ENCODE measurements at places on chromosomes 6 and 20. TPM values are rescaled to one million over a fixed set of nuclear protein-coding genes. Genes with fewer than 3 reads are reported as not detected.

- H3K27me3 ChIP-seq, result no peaks in the 10 kb centered on the region
- H3K27ac ChIP-seq, result no peak overlapping the region
- no peaks in the 10 kb centered on the region for H3K36me3 ChIP-seq
Observed at GRCh38 chr6:121157906-121158305, 176.4 kb downstream of the TBC1D32 start.

The CDS2 gene
- total RNA-seq, result 47.1 TPM

- H3K4me1 ChIP-seq, result peaks cover 2% of the 10 kb centered on the region
- no peaks in the 10 kb centered on the region for H3K36me3 ChIP-seq
- DNase-seq, result no peak
- H3K4me3 ChIP-seq, result no peak overlapping the region
- peaks cover 58% of the 10 kb centered on the region for H3K27me3 ChIP-seq
- no peak overlapping the region for H3K27ac ChIP-seq
Observed at GRCh38 chr6:150008588-150008987, 16.7 kb downstream of the RAET1L start.

- H3K4me3 ChIP-seq, result no peak overlapping the region
- no peaks in the 10 kb centered on the region for H3K4me1 ChIP-seq
- H3K27ac ChIP-seq, result no peak overlapping the region
- peaks cover 20% of the 10 kb centered on the region for H3K27me3 ChIP-seq
Observed at GRCh38 chr6:132648828-132649227, 10.2 kb downstream of the TAAR1 start.

- H3K27ac ChIP-seq, result no peak overlapping the region
- peaks cover 17% of the 10 kb centered on the region for H3K36me3 ChIP-seq
Observed at GRCh38 chr6:158037021-158037420, 55.4 kb downstream of the SYNJ2 start.

- H3K27me3 ChIP-seq, result no peaks in the 10 kb centered on the region
- H3K4me3 ChIP-seq, result no peak overlapping the region
- H3K27ac ChIP-seq, result no peak overlapping the region
- DNase-seq, result no peak
- no peaks in the 10 kb centered on the region for H3K4me1 ChIP-seq
Observed at GRCh38 chr6:103819509-103819908, 1040.2 kb downstream of the HACE1 start.

The GSTA1 gene
- 0.18 TPM for total RNA-seq

- no peaks in the 10 kb centered on the region for H3K27me3 ChIP-seq
- H3K4me3 ChIP-seq, result no peak overlapping the region
- no peaks in the 10 kb centered on the region for H3K4me1 ChIP-seq
- no peak overlapping the region for H3K27ac ChIP-seq
- DNase-seq, result no peak
Observed at GRCh38 chr6:68695838-68696237, 60.8 kb downstream of the ADGRB3 start.

The EBF4 gene
- total RNA-seq, result under 0.01 TPM

DNA sequence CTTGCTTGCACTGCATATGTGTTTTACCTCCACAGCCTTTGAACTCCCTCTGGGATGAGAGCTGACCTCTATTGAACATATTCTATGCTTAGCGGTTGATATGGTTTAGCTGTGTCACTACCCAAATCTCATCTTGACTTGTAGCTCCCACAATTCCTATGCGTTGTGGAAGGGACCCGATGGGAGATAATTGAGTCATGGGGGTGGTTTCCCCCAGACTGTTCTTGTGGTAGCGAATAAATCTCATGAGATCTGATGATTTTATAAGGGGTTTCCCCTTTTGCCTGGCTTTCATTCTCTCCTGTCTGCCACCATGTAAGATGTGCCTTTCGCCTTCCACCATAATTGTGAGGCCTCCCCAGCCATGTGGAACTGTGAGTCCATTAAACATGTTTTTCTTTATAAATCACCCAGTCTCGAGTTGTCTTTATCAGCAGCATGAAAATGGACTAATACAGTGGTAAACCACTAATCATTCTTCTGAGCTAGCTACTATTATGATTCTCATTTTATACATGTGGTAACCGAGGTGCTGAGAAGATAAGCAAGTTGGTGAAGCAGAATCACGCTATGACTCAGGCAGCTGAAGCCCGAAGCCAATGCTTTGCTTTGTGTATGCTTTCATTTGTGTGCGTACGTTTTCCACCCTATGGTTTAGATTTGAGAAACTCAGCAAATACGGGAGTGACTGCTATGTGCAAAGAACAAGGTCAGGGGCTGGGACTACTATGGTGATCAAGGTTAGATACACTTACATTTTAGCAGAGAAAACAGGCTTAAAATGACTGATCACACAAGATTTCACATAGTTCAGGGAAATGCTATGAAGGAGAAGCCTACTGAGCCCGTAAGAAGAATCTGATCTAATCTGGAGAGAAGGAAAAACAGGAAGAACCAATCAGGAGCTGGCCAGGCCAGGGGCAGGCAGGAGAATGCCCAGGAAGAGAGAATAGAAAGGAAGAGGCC, 363.5 kb downstream of the ESR1 start:
- H3K4me3 ChIP-seq, result no peak overlapping the region
- no peak overlapping the region for H3K27ac ChIP-seq
- peak; percentile 75 for DNase-seq
- H3K27me3 ChIP-seq, result no peaks in the 10 kb centered on the region

The ME1 gene
- total RNA-seq, result 32.2 TPM

DNA sequence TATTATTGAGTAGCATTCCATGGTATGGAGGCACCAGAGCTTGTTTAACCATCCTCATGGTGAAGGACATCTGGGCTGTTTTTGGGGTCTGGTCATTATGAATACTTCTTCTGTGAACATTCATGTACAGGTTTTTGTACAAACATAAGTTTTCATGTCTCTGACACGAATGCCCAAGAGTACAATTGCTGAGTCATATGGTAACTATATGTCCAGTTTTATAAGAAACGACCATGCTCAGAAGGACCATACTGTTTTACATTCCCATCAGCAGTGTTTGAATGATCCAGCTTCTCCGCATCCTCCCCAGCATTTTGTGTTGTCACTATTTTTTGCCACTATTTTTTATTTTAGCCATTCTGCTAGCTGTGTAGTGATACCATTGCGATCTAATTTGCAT, 188.6 kb downstream of the KHDC1L start:
- H3K27me3 ChIP-seq, result no peaks in the 10 kb centered on the region
- H3K27ac ChIP-seq, result no peak overlapping the region
- H3K36me3 ChIP-seq, result no peaks in the 10 kb centered on the region
- no peak overlapping the region for H3K4me3 ChIP-seq
- no peak for DNase-seq
- peaks cover 1% of the 10 kb centered on the region for H3K4me1 ChIP-seq

The DTNBP1 gene
- 4.7 TPM for total RNA-seq

The PGK2 gene
- total RNA-seq, result not detected

The DCDC2 gene
- not detected for total RNA-seq

The RNF144B gene
- total RNA-seq, result 2.8 TPM

GRCh38 chr20:36859282-36859555, 16.7 kb upstream of the TLDC2 start:
- H3K36me3 ChIP-seq, result peaks cover 8% of the 10 kb centered on the region
- no peak for DNase-seq
- H3K4me1 ChIP-seq, result peaks cover 58% of the 10 kb centered on the region
- no peak overlapping the region for H3K4me3 ChIP-seq

The BEND6 gene
- 10.6 TPM for total RNA-seq

GRCh38 chr6:99590728-99591672, 15.6 kb upstream of the PRDM13 start:
- no peak overlapping the region for H3K4me3 ChIP-seq
- H3K27me3 ChIP-seq, result peaks cover 71% of the 10 kb centered on the region
- DNase-seq, result no peak
- H3K36me3 ChIP-seq, result no peaks in the 10 kb centered on the region
- H3K4me1 ChIP-seq, result no peaks in the 10 kb centered on the region
- H3K27ac ChIP-seq, result no peak overlapping the region

The RFX6 gene
- not detected for total RNA-seq

DNA sequence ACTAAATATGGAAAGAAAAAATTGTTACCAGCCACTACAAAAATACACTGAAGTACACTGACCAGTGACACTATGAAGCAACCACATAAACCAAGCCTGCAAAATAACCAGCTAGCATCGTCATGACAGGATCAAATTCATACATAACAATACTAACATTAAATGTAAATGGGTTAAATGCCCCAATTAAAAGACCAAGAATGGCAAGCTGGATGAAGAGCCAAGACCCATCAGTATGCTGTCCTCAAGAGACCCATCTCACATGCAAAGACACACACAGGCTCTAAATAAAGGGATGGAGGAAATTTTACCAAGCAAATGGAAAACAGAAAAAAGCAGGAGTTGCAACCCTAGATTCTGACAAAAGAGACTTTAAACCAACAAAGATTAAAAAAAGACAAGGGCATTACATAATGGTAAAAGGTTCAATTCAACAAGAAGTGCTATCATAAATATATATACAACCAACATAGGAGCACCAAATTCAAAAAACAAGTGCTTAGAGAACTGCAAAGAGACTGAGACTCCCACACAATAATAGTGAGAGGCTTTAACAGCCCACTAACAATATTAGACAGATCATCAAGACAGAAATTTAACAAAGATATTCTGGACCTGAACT, 104.8 kb downstream of the HACE1 start:
- no peak overlapping the region for H3K27ac ChIP-seq
- no peak for DNase-seq
- no peaks in the 10 kb centered on the region for H3K27me3 ChIP-seq
- no peaks in the 10 kb centered on the region for H3K4me1 ChIP-seq
- H3K4me3 ChIP-seq, result no peak overlapping the region
- H3K36me3 ChIP-seq, result peaks cover 8% of the 10 kb centered on the region

- peak overlapping the region; percentile 100 for H3K27ac ChIP-seq
- DNase-seq, result peak; percentile 99
- H3K4me1 ChIP-seq, result peaks cover 16% of the 10 kb centered on the region
Observed at GRCh38 chr6:22880686-22881433, 311.5 kb downstream of the HDGFL1 start.

DNA sequence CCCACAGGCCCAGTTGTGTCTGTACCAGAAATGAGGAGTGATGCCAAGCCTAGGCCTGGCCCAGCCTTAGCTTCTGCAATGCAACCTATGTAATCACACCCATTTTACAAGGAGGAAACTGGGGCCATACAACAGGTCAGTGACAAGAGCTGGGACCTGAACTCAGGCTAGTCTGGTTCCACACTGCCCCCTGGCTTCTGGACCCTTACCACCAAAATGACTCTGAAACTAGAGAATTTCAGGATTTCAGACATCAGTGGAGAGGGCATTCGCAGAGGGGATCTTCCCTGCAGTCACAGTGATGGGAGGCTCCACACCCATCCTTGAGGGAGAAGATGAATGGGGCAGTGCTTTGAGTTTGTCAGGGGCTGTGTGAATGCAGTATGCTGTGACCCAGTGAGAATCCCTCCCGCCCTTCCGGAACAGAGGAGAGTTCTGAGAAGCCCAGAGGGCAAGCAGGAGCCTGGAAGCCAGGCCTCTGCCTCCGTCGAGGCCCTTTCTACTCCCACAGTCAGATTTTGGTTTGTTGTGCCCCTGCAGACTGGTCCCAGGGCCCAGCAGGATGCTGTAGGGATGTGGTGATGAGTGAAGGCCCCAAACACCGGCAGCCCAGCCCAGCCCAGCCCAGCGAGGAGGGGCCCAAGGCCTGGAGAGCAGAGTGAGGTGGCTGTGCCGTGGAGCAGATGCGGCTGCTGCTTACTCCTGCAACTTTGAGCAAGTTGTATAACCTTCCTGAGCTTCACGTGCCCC, 48.1 kb upstream of the MYL9 start:
- peaks cover 34% of the 10 kb centered on the region for H3K4me1 ChIP-seq
- no peak overlapping the region for H3K27ac ChIP-seq
- DNase-seq, result no peak
- no peak overlapping the region for H3K4me3 ChIP-seq

- no peaks in the 10 kb centered on the region for H3K4me1 ChIP-seq
- H3K4me3 ChIP-seq, result no peak overlapping the region
- H3K27ac ChIP-seq, result no peak overlapping the region
Observed at GRCh38 chr6:51028276-51028675, 209.6 kb downstream of the TFAP2B start.

The CAGE1 gene
- total RNA-seq, result not detected

The C6orf58 gene
- not detected for total RNA-seq

- H3K27ac ChIP-seq, result no peak overlapping the region
- peak; percentile 78 for DNase-seq
- H3K36me3 ChIP-seq, result no peaks in the 10 kb centered on the region
- peaks cover 23% of the 10 kb centered on the region for H3K4me1 ChIP-seq
- H3K4me3 ChIP-seq, result no peak overlapping the region
- no peaks in the 10 kb centered on the region for H3K27me3 ChIP-seq
Observed at GRCh38 chr6:154932515-154933027, 62.5 kb upstream of the TIAM2 start.

DNA sequence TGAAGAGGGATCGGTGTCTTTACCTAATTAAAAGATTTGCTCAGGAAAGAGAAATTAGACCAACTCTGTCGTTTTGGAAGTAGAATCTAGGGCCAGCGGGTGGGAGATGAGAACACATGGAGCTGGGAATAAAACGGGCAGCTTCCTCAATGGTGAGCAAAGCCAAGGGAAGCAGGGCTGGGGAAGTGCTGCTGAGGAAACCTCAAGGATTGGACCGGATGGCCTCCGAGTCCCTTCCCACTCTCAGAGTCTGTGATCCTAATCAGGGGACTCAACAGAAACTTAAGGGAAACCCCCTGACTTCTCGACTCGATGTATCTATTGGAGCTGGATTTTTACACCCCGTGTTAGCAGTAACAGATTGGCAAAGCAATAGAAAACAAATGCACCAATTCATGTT, 10.8 kb downstream of the GCNT2 start:
- no peaks in the 10 kb centered on the region for H3K36me3 ChIP-seq
- no peaks in the 10 kb centered on the region for H3K27me3 ChIP-seq
- H3K4me1 ChIP-seq, result no peaks in the 10 kb centered on the region
- DNase-seq, result no peak

DNA sequence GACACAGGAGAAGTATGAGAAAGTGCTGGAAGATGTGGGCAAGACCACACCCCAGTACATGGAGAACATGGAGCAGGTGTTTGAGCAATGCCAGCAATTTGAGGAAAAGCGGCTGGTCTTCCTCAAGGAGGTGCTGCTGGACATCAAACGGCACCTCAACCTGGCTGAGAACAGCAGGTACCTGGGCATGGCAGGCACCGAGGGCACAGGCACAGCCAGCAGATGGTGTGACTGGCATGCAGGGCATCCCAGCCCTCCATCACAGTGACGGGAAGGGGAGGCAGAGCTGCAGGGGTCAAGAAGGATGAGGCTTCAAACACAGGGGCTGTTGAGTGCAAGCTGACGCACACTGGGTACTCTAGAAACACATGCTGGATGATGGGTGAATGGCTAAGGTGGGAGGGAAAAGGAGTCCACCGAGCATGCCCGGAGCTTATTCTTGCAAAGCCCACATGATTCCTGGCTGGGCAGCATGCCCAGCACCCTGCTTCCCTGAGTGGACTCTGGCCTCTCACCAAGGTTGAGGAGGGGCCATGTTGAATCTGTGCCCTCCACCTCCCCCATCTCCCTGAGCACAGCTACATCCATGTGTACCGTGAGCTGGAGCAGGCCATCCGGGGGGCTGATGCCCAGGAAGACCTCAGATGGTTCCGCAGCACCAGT, 26.3 kb downstream of the SPDEF start:
- no peaks in the 10 kb centered on the region for H3K36me3 ChIP-seq
- peaks cover 4% of the 10 kb centered on the region for H3K4me1 ChIP-seq
- DNase-seq, result no peak
- H3K27ac ChIP-seq, result no peak overlapping the region
- no peak overlapping the region for H3K4me3 ChIP-seq
- peaks cover 18% of the 10 kb centered on the region for H3K27me3 ChIP-seq

The PLEKHG1 gene
- total RNA-seq, result 0.28 TPM

The DEFB132 gene
- not detected for total RNA-seq

GRCh38 chr6:116369540-116369939, 1.2 kb upstream of the DSE start:
- no peaks in the 10 kb centered on the region for H3K36me3 ChIP-seq
- H3K4me3 ChIP-seq, result peak overlapping the region; percentile 63
- H3K4me1 ChIP-seq, result peaks cover 7% of the 10 kb centered on the region
- H3K27ac ChIP-seq, result peak overlapping the region; percentile 98
